ENCODE measurements at places on chromosomes 7 and 10.

DNA sequence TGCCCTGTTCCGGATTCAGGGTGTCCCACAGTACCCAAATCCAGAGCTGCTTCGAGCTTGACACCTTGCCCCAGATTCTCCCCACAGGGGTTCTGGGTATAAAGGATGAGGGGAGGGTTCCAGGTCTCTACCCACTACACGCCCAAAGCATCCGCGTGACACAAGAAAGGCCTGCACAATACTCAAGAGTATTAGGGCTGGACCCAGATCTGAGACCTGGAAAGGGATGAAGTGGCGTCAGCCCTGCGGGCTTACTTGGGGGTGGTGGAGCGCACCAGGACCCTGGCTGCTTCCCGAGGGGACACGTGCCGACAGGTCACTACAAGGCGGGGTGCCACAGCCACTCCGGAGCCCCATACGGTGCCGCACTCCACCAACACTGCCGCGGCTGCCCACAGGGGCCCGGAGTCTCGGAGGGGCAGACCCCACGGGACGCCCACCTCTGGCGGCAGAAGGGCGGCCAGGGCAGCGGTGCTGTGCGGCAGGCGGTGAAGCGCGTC is 1.3 kb downstream of the TYSND1 start:
- DNase-seq, result no peak

DNA sequence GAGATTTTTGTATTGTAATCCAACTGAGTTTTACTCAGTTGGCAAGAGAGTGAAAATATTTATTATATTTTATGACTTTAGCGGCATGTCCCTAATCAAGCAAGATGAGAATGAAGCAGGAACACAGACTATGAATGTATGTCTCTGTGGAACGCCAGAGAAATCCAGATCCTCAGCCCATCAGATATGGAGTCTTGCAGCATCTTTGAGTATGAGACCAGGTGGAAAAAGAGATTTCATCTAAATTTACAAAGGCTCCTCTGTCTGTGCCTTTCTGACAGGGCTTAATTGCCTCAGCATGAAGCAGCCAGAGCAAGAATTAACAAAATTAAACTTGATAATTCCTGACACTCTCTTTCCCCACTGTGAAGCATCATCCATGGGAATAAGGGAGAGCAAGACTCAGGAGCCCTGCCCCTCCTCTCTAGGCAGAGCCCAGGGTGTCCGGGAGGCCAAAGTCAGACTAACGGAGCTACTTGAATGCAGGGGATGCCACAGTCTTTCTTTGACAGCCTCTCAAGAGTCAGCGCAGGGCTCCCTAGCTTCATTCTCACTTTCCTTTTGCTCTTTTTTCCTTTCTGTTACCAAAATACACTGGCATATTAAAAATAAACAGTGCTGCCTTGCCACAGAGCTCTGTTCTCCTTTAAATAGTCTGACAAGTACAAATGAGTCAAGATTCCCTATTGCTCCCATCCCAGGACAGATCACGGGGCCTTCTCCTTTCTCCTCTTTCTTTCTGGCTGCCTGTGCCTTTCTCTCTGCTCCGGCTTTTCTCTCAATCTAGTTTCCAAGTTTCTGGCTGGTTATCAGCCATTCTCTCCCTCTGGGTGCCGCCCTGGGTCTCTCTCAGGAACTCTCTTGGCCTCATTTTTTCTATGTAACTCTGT is 132.2 kb upstream of the INHBA start:
- DNase-seq, result peak; percentile 36

DNA sequence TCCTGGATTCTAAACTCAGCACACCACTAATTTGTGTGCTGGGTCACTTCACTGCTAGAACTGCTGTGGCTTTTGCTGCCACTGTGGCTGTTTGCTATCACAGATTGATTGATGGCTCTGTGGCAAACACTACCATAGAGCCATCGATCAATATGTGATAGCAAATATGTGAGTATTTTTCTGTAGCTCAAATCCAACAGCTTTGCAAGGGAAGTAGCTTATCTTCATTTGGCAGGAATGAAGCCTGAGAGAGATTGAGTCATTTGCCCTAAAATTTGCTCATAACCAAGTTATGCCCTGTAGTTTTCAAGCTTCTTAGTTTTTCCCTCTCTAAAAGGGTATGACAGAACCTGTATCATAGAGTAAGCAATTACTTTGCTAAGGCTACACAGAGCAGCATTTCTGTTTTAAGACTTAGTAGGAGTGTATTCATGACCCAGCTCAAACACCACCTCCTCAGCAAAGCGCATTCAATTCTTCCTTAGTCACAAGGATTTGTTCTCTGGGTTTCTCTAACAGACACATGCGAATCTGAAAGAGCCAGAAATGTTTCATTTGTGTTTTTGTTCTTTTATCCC is 43.1 kb downstream of the MINPP1 start:
- DNase-seq, result no peak

DNA sequence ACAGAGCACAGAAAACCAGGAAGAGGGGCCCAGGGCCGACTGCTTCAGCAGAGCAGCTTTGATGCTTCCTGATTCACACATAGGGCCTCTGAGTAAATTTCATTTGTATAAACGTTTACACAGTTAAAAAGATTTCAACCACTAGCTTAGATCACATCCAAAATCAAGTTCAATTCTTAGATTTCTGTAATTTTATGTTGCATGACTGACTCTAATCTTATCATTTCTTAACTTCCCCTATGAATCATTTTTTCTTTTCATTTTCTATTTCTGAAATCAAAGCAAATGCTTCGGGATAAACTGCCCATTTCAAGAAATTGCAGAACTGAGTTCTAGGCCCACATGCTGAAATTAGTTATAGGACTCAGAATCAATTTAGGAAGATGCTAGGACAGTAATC is 224.7 kb downstream of the INHBA start:
- DNase-seq, result no peak

GRCh38 chr10:44858017-44858371 is 53.1 kb upstream of the TMEM72 start:
- no peak for DNase-seq

GRCh38 chr10:110919349-110919931 is at the start of gene SHOC2:
Gene SHOC2 (plus strand): TSS chr10:110919604. CDS start chr10:110964359, 44,755 bp downstream.
- DNase-seq, result no peak

DNA sequence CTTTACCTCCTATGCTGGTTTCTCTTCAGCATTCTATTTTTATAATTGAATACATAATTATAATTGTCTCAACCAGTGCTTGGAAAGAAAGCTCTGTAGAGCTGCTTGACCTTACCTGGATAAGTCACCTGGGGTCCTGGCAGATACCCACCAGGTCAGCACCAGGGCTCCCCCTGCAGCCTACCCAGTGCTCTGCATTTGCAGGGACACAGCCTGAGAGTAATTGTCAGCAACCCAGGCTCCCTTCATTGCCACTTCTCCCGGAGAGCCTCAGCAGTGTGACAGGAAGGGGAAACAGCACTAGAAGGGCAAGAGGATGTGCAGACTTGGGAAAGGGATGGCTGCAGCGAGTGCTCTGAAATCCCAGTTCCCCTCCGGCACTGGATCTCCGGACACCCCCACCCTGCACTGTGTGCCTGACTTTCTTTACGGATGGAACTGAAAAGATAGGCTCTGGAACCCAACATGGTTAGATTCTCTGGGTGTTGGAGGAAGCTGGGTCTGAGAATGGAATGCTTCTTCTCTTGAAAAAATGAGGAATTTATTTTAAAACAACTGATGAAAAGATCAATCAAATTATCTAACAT is 11.4 kb upstream of the PAX4 start:
- no peak for DNase-seq

- DNase-seq, result no peak
Measured at GRCh38 chr7:75630549-75630948, 108.2 kb downstream of the HIP1 start.

DNA sequence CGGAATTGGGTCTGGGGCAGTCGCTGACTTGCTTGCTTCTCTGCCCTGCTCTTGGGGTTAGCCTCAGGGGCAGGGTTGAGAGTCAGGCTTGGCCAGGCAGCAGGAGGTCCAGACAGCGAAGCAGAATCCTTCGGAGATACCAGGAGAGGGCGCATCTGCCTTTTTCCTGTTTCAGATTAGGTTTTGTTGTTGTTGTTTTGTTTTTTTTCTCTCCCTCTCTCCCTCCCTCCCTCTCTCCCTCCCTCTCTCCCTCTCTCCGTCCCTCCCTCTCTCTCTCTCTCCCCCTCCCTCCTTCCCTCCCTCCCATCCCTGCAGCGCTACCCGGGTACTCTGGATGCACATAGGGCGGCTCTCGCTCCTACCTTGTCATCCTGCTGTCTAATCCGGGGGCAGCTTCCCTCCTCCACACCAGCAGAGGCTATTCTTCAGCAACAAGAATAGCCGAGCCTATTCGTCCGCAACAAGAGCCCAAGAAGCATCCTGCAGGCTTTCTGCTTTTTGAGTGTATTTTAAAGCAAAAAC is 758 bp upstream of the OPTN start:
- DNase-seq, result peak; percentile 69

DNA sequence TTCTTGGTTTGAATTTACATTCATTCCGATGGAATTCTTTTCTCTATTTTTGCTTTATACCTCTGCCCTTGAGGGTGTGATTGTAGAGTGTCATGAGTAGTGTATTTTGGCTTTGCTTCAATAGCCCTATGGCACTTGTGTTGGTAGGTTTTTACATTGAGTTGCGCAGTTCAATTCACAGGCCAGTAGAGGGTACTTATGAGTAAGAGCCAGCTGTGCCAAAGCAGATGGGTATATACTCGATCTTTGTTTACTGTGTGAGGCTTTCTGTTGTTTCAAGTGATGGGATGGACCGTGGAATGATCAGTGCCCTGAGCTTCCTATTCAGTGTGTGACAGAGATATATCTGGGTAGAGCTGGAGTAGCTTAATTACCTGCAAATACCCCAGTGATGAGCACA is 4.3 kb upstream of the AKR1C3 start:
- DNase-seq, result no peak

DNA sequence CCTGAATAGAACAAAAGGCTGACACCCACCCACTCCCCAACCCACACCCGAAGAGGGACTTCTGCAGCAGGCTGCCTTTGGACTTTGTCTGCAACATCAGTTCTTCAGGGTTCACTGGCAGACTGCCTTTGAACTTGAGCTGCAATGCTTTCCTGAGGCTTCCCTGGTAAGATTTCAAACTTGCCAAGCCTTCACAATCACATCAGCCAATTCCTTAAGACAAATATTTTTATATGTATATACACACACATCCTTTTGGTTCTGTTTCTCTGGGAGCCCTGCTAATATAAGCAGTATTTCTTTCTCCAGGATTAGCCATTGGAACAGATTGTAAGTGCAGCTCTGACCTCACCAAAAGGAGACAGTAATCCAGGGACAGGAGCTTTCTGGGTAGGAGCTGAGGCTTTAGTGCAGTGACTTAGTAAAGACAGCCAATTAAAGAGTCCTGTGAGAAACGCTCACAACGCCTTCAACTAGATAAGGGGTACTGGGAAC is 55.6 kb upstream of the KMT2E start:
- DNase-seq, result no peak

DNA sequence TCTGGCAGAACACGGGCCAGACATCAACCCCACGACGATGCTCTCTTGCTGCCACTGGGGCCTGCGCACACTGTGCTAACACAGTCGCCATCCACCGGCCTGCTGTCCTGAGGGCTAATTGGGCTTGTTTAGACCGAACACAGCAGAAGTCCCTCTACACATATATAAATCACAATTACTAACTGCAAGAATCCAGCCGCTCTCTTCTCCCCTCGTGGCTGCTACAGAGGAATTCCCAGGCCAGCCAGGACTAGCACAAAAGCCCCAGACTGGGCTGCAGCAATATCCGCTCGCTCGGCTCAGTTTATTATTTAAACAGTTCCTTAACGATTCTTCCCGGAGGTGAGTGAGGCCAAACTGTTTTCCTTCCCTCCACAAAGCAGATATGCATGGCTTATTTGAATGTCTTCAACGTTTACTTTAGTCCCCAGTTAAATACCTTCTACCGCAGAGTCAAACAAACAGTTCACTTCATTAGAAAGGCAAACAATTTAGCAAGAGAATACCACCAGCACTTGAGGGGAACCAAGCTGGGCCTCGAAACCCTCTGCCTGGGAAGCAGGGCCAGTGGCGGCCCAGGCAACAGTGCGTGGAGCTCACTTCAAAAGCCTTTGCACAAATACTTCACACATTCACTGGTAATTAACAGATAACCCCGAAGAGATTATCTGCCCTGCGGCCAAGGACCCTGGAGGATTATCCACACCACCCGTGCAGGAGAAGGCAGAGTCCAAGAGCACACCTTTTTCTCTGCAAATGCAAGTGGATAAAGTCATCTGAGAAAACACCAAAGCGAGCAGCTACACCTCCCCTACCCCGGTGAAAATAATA is 145.3 kb downstream of the GLI3 start:
- DNase-seq, result peak; percentile 48

DNA sequence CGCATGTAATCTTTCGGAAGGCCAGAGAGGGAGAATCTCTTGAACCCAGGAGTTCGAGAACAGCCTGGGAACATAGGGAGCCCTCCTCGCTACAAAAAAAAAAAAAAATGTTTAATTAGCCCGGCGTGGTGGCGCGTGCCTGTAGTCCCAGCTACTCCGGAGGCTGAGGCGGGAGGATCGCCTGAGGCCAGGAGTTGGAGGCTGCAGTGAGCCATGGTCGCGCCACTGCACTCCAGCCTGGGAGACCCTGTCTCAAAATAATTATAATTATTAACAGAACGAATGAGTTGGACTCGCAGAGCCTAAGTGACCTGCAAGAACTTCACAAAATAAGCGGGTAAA is 794 bp downstream of the PCGF6 start:
- no peak for DNase-seq

GRCh38 chr10:7424315-7424714 is 13.5 kb upstream of the SFMBT2 start:
- no peak for DNase-seq

DNA sequence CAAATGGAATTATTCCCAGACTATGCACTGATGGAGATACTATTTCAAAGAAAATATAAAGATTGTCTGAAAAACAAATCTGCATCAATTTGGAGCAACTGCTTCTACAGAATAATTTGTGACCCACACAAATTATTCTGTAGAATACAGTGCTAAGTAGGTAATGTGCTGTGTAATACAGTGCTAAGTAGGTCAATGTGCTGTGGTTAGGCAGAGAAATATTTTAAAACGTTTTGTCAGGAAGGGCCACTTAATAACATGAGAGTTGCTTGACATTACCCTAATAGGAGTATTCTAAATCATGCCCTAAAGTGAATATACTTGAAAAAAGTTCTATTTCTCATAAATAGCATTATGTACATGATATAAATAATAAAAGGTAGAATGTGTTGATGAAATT is 116.5 kb upstream of the KCND2 start:
- DNase-seq, result no peak

DNA sequence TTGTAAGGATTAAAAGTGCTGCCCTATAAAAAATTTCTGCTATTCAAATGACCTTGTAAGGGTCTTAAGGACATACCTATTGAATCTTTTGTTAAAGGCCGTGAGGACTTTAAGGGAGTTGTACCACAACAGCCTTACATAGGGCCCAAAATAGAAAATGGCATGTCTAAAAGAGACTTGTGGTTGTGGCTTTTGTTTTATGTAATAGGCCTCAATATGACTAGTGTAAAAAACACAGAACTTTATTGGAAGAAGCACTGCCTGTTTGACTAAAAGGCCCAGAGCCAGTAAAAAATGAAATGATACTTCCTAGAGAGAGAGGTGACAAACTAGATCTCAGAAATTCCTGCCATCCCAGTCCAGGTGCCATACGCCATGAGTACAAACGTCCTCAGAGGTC is 286.6 kb downstream of the SEMA3D start:
- DNase-seq, result no peak

- no peak for DNase-seq
Measured at GRCh38 chr10:131745591-131745990, 155.2 kb upstream of the PPP2R2D start.

All from muscle of arm (tissue), 14 donors.